ENCODE measurements at places on chromosomes 11 and 22.

GRCh38 chr11:119248750-119249670 lies 42.9 kb downstream of the CBL start:
- no peak for DNase-seq

- DNase-seq = peak; percentile 80
Observed at GRCh38 chr22:50282361-50283155, 12.4 kb upstream of the MAPK11 start.

DNA sequence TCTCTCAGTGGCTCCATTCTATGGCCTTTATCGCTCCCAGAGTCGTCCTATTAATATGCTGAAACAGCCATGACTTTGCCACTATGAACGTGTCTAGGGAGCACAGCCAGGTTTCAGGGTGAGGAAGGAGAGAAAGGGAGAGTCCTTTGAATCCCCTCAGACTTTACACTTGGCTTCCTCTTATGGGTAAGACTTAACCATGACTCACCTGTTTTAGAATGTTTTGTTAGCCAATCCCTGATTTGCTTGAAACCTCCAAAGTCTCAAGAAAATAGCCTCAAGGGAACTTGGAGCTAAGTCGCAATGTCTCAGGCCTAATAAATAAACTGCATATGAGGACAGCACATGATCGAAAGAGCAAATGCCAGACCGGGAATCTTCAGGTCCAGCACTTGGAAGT lies 131.2 kb upstream of the RCN1 start:
- no peak for DNase-seq

DNA sequence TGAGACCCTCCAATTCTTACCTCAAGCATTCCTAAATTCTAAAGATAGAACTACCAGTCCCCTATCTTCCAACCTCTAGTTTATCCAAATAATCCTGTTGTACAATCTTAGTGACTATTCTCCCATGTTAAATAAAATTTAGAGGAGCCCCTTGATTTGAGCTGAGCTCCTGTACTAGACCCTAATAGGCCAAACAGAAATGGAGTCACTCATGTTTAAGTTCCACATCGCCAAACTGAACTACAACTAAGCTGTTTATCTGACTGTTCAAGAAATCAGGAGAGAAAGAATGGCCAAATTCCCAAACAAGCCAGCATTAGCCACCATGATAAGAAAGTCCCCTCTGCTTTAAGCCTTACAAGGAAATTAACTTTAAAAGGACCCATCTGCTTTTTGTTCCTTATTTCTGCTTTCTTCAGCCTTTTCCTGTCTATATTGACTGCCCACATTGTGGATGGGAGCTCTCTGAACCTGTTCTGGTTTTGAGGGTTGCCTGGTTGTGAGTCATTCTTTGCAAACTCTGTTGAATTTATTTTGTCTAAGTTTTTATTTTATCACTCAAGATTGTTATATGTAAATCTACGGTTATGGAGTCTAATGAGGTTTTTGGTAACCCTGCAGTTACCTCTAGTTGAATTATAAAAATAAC lies 90.4 kb downstream of the TTC28 start:
- DNase-seq = no peak

DNA sequence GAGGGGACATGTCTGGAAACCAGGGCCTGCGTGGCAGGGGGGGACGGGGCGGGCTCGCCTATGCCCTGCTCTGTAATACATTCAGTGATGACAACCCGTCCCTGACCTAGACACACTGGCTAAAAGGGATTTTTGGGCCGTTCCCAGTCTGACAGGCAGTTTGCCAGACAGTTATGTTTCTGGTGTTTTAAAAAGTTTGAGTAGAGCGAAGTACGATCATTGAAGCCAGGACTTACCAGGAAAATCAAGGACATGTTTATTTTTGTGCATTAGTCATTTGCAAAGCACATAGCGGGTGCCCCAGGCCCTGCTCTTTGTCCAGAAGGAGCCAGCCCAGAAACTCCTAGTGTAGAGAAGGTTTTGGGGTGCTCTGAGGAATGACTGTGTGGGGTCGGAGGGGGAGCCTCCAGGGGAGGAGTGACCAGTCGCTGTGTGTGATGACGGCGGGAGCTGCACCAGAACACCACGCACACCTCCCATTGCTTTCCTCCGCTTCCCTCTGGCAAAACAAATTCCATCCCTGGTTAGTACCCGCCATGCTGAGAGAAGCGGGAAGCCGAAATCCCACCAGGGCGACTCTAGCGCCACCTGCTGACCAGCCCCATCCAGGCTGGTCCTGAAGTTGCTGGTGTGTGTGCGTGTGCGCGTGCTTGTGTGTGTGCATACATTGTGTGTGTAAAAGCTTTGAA lies 50.8 kb downstream of the FBLN1 start:
- DNase-seq = peak; percentile 85

- DNase-seq = peak; percentile 69
Observed at GRCh38 chr11:72069200-72069599, 11.1 kb downstream of the NUMA1 start.

- peak; percentile 91 for DNase-seq
Observed at GRCh38 chr22:30212996-30213441, 33.5 kb downstream of the LIF start.

DNA sequence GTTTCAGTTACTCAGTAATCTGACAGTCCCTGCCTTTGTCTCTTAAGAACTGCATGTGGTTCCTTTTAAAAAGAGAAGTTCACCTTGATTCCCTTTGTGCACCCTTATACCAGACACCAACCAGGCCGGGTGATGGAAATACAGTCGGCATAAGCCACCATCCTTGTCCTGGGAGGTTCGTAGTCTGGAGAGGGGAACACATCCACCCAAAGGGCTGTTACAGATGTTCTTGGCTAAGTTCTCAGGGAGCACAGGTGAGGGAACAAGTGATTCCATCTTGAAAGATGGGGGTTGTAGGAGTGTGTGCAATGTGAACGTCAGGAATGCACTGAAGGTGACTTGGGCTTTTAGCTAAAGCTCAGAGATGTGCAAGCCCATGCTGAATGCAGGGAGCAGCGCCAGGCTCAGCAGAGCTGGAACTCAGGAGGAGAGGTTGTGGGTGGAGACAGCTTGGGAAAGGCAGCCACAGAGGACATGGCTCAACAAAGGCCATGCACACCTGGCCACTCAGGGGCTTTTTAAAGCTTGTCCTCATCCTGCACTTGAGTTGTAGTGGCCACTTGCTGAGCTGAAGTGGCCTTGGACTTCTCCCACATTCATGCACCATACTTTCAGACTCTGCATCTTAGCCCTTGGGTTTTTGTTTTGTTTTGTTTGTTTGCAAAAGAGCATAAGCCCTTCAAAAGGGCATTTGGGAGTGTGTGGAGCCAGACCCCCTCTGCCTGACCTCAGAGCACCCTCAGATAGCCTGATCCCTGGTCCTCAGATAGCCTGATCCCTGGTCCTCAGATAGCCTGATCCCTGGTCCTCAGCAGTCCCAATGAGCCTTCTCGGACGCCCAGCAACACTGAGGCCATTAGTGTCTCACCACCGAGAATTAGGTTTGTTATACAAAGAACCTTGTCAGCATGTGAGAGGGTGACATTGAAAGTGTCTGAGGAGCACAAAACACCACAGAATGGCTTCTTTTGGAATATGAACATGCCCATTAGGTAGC lies 12.7 kb upstream of the TMA7B start:
- no peak for DNase-seq

DNA sequence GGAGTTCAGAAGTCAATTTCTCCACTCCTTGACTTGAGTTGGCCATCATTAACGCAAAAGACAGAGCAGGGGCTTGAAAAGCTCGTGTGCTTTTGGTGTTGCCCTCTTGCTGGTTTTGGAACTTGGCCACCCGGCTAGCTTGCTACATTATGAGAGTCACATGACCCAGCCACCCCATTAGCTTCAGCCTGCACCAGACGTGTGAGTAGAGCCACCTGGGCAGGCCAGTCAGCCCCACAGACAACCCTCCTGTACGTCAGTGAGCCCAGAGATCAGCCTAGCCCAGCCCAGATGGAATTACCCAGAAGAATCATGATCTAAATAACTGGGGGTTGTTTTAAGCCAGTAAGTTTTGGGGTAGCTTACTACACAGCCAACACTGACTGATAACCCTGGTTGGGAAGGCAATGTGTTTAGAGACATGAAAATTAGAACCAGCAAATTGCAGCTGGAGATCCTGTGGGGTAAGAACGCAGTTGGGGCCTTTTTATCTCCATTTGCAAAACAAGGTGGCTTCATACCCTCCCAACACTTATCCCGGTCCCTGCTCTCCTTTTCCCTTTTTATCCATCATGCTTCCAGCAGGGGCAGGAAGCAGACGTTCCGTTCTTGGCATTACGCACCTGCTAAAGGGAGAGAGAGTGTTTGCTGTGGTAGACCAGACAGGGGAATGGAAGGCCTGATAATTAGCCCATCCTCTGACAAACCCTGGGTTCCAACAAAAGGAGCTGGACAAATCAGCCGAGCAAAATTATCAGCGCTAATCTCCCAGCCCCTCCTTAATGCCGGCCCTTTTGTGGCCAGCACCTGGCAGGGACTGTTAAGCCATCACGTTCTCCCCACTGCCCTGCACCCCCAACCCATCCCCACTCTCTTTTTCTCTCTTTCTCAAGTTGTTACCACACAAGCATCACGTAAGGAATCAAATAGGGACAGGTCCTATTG lies 548.7 kb upstream of the CADM1 start:
- no peak for DNase-seq

DNA sequence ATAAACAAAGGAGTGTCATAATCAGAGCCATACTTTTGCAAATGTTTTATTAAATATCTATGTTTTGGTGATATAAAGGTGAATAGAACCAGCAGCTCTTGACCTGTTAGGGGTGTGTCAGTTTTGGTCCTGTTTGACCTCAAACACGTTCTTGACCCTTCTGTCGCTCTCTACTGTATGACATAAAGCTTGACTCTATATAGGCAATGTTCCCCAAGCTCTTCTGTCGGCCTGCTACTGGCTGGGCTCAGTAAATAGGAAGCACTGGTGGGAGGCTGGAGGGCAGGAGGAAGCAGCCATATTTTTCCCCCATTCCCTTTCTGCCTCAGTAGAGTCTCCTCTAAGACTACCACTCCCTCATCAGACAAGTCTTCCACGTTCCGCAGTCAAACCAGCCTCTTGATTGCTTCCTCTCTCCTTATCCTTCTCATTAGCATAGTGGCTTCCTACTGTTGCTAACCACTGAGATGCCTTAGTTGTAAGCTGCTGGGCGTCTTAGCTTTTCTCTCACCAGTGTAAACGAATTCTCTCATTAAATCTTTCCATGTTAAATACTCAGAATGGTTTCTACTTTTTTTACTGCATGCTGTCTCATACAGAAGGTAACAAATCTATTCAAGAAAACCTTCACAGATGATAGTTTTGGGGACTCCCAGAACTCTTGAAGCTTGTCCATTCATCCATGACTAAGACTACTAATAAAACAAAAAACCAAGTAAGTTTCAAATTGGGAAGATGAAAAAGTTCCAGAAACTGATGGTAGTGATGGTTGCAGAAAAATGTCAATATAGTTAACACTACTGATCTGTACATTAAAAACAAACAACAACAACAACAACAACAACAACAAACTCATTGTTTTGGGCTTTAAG lies 3.3 kb downstream of the NPAT start:
- no peak for DNase-seq

GRCh38 chr11:95655536-95655935 lies 134.0 kb downstream of the FAM76B start:
- peak; percentile 8 for DNase-seq

- no peak for DNase-seq
Observed at GRCh38 chr11:45901626-45902025, 5.4 kb downstream of the FREY1 start.

- no peak for DNase-seq
Observed at GRCh38 chr11:772429-773390, 4.6 kb downstream of the GATD1 start.

DNA sequence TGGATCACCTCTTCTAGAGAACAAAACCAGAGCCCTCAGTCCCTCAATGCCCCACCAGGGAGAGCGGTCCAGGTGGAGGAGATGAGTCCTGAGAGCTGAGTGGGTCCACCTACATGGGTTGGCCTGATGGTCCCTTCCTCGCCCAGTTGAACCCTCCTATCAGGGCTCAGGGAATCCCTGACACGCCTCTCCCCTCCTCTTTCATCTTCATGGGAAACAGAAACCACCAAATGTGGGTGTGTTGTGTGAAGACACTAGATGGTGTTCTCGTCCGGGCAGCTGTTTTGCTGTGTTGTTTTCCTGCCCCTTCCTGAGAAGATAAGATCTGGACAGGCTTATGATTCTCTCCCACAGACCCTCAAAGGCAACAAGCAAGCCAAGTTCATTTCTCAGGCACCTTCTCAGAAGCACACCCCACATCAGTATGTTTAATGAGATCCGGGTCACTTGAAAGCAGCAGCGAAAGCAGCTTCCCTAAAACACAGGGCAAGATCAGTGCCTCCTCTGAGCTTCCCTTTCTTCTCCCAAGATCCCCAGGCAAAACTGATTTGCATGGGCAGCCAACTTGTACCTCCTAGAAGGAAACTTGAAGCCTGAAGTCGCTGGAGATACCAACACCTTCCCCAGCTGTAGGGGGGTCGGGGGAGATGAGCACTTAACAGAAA lies 35.3 kb upstream of the POU2AF1 start:
- no peak for DNase-seq

DNA sequence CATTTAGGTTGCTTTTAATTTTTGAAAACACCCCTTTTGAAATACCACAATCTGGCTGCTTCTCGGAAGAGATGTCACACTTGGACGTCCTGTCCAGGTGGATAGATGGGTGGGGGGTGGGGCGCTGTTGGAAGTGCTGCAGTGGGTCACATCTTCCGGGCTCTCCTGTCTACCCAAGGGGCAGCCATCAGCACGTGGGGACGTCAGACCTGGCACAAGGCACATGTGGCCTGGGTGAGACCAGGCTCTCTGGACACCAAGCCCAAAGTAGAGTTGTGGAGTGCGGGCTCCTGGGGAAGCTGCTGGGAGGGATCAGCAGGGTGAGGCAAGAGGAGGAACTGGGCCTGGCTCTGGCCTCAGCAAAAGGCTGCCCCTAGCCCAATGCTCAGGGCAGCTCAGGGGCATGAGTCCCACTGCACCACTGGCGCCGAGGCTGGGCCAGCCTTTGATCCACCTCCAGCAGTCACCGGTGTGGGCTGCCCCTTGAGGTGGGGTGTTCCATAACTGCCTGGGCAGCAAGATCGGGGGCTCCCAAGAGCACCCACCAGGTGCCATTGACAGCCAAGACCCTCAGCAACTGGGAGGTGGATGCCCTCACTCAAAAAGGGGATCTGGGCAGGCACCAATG lies 68.6 kb upstream of the CCND1 start:
- no peak for DNase-seq

- no peak for DNase-seq
Observed at GRCh38 chr11:109130910-109131309, 291.1 kb upstream of the C11orf87 start.

DNA sequence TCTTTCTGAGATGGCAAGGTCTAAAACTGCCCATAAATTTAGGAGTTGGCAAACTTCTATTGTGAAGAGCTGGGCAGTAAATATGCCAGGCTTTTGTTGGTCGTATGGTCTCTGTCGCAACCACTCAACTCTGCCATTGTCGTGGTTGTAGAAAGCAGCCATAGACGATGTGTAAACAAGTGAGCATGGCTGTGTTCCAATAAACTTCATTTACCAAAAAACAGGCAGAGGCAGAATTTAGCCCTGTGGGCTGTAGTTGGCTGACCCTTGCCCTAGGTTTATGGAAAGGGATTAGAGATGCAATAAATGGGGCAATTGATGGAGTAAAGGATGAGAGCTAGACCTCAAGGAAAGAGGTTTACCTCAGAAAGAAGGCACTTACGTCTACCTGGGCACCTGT lies 17.6 kb downstream of the YPEL4 start:
- no peak for DNase-seq
